ENCODE measurements at places on chromosomes 6 and 20. TPM values are rescaled to one million over a fixed set of nuclear protein-coding genes. Genes with fewer than 3 reads are reported as not detected.

GRCh38 chr20:51643390-51643789, 100.9 kb upstream of the NFATC2 start:
- DNase-seq = no peak

- no peak for DNase-seq
Observed at GRCh38 chr20:32110173-32110704, 725 bp downstream of the TM9SF4 start.

GRCh38 chr6:158938811-158939254, 61.2 kb downstream of the RSPH3 start:
- DNase-seq = peak; percentile 11

GRCh38 chr6:83867527-83868161, 8.2 kb downstream of the CYB5R4 start:
- DNase-seq = peak; percentile 19

- no peak for DNase-seq
Observed at GRCh38 chr6:44011350-44011920, 115.8 kb downstream of the MRPL14 start.

DNA sequence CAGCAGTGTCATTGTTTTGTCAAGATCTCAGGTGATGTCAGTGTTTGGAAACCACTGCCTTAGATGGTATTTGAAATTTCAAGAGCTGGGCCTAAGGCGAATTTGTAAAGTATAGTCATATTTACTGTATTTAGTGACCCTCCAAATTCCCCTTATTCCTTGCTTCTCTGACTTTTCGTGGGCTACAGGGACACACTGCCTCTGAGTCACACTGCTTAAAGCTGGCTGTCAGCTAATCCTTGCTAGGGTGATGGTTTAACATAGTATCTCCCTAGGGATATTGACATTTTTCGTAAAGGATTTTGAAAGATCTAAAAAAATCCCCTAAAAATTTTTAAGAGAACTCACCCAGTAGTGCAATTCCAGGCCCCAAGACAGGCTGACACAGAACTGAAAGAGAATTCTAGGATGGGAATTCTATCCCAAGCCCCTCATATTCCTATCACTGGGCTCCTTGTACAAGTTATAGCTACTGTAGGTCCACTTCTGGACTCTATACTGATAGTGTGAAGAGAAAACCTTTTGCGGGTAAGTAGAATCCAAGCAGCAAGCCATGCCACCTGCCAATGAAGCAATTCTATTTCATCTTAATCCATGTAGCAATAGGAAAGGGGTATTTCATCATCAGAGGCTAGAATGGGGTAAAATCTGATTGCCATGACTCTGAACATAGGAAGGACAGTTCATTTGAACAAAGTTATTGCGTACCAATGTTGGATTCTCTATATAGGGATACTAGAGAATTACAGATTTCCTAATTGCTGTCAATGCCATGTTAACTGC, 4.3 kb downstream of the BMP6 start:
- no peak for DNase-seq

GRCh38 chr20:40689100-40689942, at the start of gene MAFB:
MAFB (minus strand) TSS chr20:40689236; CDS start chr20:40688850, 386 bp downstream.
- DNase-seq = peak; percentile 91

GRCh38 chr6:122449069-122449468, 22.5 kb downstream of the SERINC1 start:
- DNase-seq = no peak

GRCh38 chr20:24761220-24762065, 187.6 kb upstream of the CST7 start:
- DNase-seq = no peak

DNA sequence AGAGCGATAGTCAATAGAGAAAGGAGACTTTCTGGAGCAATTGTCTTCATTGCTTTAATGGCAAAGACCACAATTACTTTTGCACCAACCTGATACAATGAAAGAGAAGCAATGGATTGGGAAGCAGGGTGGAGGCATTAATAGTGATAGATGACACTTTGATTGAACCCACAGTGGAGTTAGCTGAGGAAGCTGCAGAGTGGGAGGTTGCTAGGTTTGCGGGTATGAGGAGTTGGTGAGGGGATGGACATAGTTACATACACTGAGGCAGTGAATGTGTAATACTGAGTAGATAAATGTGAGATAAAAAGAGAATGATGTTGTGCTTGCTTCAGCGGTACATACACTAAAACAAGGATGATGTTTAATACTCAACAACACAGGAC, 91.9 kb downstream of the AKAP7 start:
- no peak for DNase-seq

- DNase-seq = no peak
Observed at GRCh38 chr6:27096834-27097511, 150.5 kb upstream of the PRSS16 start.

DNA sequence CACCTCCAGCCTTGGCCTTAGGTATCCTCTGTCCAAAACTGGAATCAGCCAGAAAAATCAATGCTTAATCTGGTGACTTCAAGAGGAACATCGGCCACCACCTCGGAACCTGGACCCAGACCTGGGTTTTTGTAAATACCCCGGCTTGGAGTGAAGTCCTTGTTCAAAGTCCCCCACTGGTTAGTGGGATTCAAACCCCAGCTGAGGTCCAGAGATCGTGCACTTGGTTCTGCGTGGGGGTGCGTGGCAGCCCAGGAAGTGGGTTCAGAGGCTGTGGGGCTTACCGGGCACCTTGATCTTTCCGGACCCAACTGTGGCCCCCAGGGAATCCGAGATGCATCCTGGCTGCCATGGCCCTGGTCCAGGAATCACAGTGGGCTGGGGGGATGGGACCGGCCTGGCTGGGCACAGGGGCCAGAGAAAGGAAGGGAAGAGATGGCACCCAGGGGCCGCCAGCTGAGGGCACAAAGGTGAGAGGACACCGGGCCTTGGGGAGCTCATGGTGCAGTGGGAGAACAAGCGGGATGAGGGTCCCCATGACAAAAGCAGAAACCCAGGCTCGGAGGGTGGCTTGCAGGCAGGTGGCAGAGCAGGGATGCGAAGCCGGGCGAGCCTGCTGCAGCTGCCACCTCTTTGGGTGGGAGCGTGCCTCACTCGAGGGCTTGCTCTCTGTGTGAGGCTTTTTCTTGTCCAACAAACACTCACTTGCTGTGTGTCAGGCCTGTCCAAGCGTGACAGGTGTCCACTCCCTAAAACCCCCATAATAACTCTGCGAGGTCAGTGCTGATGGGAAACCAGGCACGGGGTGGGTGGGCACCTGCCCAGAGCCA, 27.7 kb downstream of the ZBP1 start:
- DNase-seq = no peak

DNA sequence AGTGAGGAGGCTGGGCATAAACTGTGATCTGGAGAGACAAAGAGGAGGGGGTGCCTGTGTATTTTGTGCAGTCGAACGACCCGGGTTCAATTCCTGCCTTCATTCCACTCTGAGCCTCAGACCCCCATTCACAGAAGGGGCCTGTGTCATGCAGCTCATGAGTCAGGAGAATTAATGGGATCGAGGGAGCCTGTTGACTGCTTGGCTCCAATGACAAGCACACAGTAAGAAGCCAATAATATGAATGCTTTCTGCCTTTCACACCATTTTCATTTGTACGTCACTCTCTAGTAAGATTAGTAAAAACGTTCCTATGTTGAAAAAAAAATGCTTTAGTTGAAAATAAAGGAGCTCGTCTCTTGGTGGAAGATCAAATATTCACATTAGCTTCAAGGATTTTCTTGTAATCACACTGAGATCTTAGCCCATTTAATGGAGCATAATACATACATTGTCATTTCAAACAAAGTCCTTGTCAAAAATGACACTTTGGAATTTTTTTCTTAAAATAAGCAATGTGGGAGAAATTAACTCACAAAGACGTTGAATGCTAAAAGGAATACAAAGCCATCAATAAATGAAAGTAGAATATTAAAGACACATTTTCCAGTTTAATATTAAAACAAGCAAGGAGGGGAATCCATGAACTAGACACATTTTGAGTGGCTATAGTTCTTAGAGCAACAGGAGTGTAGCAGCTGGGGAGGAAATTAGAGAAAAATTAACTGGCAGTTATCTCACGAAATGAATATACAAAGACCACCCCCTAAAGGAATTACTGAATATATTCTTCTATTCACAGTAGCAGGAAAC, 246.7 kb upstream of the AFDN start:
- no peak for DNase-seq

DNA sequence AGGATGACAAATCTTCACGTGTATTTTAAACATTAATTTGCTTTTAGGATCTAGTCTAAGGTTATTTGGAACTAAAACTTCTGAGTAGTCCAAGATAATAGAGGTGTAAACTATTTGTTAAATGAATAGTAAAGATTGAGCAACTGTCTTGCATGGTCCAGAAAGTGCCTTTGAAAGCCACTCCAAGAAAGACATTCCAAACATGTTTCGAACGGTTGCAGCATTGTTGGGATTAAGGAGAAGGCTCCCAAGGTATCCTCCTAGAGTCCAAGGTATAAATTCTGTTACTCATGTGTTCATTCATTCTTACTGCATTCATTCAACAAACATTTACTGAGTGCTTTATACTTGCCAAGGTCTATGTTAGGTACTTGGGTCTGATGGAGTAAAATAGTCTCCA, 28.8 kb upstream of the MYLK2 start:
- no peak for DNase-seq

GRCh38 chr6:31676904-31677303, 4.0 kb downstream of the LY6G5C start:
- no peak for DNase-seq

- DNase-seq = no peak
Observed at GRCh38 chr6:16731478-16732051, 29.7 kb downstream of the ATXN1 start.

- DNase-seq = no peak
Observed at GRCh38 chr6:137926207-137926731, 59.2 kb downstream of the TNFAIP3 start.

DNA sequence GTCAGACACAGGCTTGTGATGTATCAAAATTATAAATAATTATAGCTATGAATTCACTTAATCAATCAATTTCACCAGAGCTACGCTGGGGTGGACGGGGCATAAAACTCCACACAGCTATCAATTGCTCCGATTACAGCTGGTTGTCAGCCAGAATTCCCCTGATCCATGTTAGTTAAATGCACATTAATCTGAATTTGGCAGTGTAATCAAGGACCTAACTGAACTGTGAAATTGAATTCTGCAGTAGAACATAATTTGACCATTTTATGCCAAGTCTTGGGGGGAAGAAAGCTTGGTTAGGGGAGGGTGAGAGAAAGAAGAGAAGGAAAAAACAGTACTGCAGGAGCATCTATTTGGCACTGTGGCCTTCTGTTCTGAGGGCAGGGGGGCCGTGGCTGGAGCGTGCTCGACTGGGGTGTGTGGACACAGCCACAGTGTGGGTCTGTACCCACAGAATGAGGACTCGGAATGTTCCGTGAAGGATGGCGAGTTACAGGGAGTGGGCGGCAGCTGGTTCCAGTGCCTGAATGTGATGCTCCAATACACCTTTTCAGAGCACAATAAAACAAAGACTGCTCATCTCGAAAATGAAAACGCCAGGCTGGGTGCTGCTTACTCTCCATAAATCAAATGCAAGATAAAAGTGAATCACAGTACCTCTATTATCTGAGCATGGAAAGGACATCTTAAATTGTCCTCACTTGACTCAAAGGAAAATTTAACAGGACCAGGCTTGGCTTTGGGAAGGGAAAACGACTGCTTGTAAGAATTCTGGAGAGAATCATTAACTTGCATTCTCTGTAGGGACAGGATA, 59.2 kb downstream of the LAMP5 start:
- DNase-seq = no peak

DNA sequence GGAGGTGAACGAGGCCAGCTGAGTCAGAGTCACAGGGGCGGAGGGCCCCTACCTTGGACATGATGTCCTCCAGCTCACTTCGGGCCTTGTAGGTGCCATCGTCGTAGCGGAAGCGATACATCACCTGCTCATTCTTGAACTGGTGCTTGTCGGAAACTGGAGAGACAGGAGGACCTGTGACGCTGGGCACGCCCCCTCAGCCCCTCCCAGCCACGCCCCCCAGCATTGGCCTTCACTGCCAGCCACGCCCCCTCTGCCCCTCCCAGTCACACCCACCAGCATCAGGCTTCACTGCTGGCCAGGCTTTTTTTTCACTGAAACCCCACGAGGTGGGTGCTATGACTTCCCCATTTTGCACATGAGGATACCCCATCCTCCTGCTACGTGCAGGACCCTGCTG, 148.2 kb downstream of the PREX1 start:
- DNase-seq = no peak

- peak; percentile 12 for DNase-seq
Observed at GRCh38 chr6:11012976-11013720, 31.0 kb downstream of the ELOVL2 start.

- peak; percentile 55 for DNase-seq
Observed at GRCh38 chr6:17167327-17167979, 65.6 kb downstream of the STMND1 start.

GRCh38 chr6:37822851-37823682, 3.5 kb downstream of the ZFAND3 start:
- no peak for DNase-seq

- no peak for DNase-seq
Observed at GRCh38 chr6:74256781-74257180, 560.8 kb downstream of the CD109 start.

- no peak for DNase-seq
Observed at GRCh38 chr20:17714597-17714996, 14.8 kb downstream of the BANF2 start.

DNA sequence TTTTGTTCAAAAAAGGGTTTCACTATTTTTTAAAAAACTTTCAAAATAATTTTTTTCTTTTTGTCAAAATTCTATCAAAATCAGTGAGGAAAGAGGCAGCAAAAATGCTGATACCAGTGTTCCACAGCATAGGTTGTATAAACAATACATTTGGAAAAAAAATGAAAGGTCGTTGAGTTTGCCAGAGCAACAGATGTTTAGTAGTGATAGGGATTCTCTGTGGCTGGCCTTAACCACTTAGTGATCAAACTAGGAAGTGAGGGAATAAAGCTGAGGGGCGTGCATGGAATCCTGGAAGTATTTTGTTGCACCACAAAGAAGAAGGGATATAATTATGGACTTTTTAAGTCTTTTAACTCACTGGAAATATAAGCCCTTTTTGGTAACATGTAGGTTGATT, 555.3 kb upstream of the CHD6 start:
- no peak for DNase-seq

The TMEM151B gene
- total RNA-seq = not detected

The TFEB gene
- total RNA-seq = 38.9 TPM

The CLIC5 gene
- 272 TPM for total RNA-seq

The SLC32A1 gene
- not detected for total RNA-seq

The PRRT1 gene
- total RNA-seq = 0.40 TPM

The SCUBE3 gene
- 10.6 TPM for total RNA-seq

The C6orf15 gene
- not detected for total RNA-seq

The EDEM2 gene
- 12.7 TPM for total RNA-seq

The IPCEF1 gene
- 0.60 TPM for total RNA-seq

The KIF6 gene
- total RNA-seq = 0.28 TPM

The RFX6 gene
- not detected for total RNA-seq

The ZC2HC1B gene
- total RNA-seq = not detected

The SYNDIG1 gene
- 31.6 TPM for total RNA-seq

The SCGN gene
- total RNA-seq = 2.7 TPM

The CD24 gene
- total RNA-seq = 1.6 TPM

The DNAAF9 gene
- 15.8 TPM for total RNA-seq

The PROCR gene
- total RNA-seq = 9.3 TPM

The ELOVL2 gene
- total RNA-seq = 3.5 TPM

The NHLRC1 gene
- 1.0 TPM for total RNA-seq

The LST1 gene
- 6.2 TPM for total RNA-seq

The EDN1 gene
- 3.3 TPM for total RNA-seq

The SDC4 gene
- total RNA-seq = 127 TPM

The SOBP gene
- 25.1 TPM for total RNA-seq

The APOBEC2 gene
- 213 TPM for total RNA-seq

The PLCG1 gene
- 49.6 TPM for total RNA-seq

The TP53TG5 gene
- 0.76 TPM for total RNA-seq

The KCNK5 gene
- total RNA-seq = not detected
